GM18507 (cell line): ENCODE measurements at places on chromosomes 3 and 15.

DNA sequence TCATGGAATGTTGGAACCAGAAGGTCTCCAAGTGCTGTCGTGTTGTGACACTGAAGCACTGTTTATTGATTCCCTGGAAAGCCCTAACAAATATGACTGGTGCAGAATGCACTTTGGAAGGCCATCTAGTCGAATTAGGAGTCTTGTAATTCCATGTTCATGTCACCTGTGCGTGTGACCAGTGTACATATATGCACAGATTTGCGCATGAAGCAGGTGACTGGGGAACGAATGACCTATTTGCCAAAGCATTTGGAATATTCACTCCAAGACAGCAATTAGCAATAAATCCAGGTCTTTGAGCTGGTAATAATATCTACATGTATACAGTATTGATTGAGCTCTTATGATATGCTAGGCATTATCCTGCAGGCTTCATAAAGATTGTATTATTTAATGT, 177.5 kb upstream of the PFN2 start:
- no peak for DNase-seq

DNA sequence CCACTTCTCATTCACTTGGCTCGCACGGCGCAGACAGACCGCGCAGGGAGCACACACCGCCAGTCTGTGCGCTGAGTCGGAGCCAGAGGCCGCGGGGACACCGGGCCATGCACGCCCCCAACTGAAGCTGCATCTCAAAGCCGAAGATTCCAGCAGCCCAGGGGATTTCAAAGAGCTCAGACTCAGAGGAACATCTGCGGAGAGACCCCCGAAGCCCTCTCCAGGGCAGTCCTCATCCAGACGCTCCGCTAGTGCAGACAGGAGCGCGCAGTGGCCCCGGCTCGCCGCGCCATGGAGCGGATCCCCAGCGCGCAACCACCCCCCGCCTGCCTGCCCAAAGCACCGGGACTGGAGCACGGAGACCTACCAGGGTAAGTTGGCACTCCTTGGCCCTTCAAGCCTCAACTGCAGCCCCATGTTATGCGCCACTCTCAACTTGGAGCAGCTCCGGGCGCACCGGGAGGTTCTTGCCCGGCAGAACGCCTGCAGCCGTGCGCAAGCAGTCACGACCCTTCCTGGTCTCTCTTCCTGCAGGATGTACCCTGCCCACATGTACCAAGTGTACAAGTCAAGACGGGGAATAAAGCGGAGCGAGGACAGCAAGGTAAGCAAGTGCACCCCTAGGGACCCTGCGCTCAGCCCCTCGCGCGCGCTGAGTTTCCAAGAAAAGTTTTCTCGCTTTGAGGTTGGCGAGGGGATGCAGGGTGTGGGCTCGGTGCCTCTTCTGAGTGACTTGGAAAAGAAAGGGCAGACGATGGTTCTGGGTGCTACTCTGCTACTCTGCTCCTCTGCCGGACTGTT, at the start of gene BHLHE40:
Gene BHLHE40, plus strand, starts transcription at position 10 of the 801 bp plus-strand sequence. Its CDS starts 282 bp downstream, at position 292.
- DNase-seq = no peak

DNA sequence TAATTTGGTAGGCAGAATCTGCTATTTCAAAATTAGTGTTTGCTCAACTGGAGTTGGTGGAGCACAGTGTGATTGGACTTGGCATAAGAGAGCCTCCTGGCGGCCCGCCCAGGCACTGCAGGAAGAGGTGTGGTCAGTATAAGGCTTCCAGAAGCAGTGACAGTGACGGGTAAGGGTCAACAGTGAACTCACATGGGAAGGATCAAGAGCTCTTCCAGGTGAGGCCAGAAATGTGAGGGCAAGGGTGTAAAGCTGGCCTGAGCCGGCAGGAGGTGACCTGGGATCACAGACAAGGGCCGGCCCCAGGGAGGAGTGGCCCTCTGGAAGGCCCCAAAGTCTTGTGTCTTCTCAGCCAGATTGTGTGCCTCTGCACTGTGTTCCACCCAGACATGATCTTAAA, 93.2 kb upstream of the RNF7 start:
- DNase-seq = peak; percentile 25

GRCh38 chr15:75452865-75453702, 1.6 kb upstream of the SIN3A start:
- DNase-seq = no peak

GRCh38 chr3:45553469-45553974, 41.0 kb upstream of the LIMD1 start:
- DNase-seq = no peak
